ENCODE measurements at places on chromosomes 1 and 21.

DNA sequence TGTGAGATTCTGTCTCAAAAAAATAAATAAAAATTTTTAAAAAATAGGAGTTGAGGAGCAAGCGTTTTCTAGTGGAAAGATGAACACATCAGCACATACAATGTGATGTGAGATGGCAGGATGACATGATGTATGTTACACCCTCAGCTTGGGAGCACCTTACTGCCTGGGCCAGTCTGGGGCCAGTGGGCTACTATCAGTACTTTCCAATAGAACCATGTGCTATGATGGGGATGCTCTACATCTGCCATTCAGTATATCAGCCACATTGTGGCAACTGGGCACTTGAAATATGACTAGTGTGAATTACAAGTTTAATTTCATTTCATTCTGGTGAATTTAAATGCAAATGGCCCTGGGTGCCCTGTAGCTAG lies 156.0 kb downstream of the PGBD5 start:
- DNase-seq, result no peak

- no peak for DNase-seq
Measured at GRCh38 chr1:175314300-175314699, 121.7 kb upstream of the KIAA0040 start.

DNA sequence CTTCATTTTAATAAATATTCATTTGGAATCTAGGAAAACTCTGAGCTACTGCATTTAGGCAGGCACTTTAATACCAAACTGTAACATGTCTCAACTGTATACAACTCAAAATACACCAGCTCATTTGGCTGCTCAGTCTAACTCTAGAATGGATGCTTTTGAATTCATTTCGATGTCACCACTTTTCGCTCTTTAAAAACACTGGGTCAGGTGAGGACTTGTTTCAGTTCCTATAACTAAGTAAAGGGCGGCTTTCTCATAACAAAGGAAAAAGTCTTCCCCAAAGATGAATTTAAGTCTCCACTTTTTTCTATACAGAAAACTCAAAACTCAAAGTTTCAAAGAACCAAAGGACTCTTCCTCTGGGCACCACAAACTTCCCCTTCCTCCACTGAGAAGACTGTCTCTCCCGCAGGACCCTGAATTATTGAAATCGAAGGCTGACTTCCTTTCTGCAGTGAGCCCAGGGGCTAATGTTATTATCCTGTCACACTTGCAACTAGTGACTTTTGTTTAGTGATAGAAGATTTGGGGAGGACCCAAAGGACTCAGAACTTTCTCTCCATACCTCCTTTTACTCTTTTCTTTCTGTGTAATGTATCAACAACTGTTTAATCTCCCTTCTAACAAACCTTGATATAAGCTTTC lies 9.7 kb upstream of the DHX9 start:
- DNase-seq, result no peak

GRCh38 chr1:88979749-88980116 lies 12.7 kb downstream of the KYAT3 start:
- no peak for DNase-seq

GRCh38 chr1:52632732-52633290 lies at the start of gene SHISAL2A:
SHISAL2A (plus strand) TSS chr1:52633168; CDS start chr1:52633494, 326 bp downstream.
- DNase-seq, result peak; percentile 15

DNA sequence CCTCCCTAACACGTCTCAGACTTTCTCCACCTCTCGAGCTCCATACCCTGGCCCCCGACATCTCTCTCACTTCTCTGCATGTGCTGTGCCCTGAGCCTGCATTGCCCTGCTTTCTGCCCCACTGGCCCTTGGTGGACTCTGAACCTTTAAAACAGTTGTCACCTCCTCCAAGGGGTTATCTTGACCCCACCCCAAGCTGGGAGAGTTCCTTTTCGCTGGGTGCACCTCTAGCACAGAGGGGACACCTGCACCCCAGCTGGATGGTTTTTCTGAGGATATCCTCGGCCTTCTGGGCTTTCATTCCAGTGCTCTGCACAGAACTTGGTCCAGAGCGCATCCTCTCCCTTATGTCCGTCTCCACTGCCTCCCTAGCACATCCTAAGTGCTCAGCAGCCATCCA lies 4.2 kb upstream of the CDCP2 start:
- DNase-seq, result no peak

GRCh38 chr1:103190766-103191165 lies 82.4 kb upstream of the COL11A1 start:
- no peak for DNase-seq

- DNase-seq, result peak; percentile 1
Measured at GRCh38 chr1:68010090-68010489, 40.3 kb downstream of the DIRAS3 start.

- no peak for DNase-seq
Measured at GRCh38 chr1:61081144-61081685, 1.1 kb upstream of the NFIA start.

DNA sequence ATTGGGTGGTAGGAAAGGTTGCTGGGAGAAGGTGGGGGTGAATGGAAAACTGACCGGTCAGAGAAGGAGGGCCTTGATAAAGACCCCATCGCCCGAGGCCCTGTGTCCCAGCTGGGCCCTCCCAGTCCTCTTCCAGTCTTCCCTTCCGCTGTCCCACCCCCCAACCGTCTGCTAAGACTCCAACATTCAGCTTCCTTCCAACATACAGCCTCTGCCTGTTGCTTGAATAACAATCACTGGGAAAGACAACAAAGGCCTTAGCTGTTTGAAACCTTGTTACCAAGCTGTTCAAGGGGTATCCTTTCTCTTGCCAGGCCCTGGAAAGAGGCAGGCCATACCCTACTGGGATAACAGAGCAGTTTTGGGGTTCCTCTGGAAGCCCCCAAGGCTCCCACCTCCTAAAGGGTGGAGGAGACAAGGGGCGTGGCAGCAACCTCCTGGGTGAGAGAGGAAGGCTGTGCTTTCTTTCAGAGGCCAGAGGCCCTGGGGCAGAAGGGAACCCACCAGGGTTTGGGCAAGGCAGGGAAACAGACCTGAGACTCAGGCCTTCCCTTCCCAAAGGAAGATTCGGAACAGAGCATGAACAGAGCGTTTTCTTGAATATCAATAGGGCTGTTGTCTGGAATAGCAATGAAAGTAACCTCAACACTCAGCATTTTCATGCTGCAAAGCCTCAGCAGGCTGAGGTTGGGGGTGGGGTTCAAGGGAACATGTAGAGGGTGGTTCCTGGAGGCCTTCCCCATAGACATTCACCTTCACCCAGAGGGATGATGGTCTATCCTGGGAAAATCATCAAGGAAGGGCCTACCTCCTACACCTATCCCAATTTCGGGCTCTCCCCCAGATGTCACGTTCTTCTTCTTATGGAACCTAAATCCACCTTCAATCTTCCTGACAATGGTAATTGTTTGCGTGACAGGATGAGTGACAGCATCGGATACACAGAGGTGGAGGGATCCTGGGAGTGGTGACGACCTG lies 4.1 kb downstream of the ETNK2 start:
- no peak for DNase-seq

GRCh38 chr1:183061194-183061593 lies 38.0 kb downstream of the LAMC1 start:
- no peak for DNase-seq

- peak; percentile 27 for DNase-seq
Measured at GRCh38 chr1:15189692-15190370, 36.3 kb downstream of the TMEM51 start.

- no peak for DNase-seq
Measured at GRCh38 chr1:55262822-55263221, 47.7 kb upstream of the USP24 start.

- peak; percentile 48 for DNase-seq
Measured at GRCh38 chr1:18949686-18950400, 6.6 kb downstream of the IFFO2 start.

- DNase-seq, result no peak
Measured at GRCh38 chr1:202210385-202210784, 16.8 kb downstream of the LGR6 start.

- no peak for DNase-seq
Measured at GRCh38 chr1:39359028-39359570, 132.3 kb upstream of the BMP8A start.

- DNase-seq, result no peak
Measured at GRCh38 chr1:218600968-218601367, 255.8 kb downstream of the TGFB2 start.

DNA sequence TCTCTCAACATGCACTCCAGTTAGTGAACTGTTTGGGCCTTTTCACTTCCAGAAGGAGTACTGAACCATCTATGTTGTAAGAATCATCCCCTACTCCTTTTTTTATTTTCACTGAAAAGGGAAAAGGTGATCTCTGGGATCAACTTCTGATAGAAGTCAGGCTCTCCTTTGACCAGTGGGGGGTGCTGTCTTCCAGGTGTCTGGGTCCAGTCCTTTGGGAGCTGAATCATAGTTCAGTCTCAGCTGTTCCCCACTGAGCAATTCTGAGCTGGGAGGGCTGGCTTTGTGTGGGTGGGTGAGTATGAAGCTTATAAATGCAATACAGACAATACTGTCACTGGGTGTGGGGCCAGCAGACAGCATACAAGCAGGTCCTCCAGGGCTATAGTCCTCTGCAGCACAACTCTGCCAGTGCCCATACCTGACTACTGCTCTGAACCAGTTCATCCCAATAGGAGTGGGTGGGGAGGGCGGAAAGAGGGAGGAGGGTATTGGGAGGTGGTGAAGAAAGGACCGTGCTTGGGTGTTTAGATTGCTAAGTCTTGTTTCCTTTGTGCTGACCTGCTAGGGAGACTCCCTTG lies 12.5 kb upstream of the SARS1 start:
- DNase-seq, result peak; percentile 88

DNA sequence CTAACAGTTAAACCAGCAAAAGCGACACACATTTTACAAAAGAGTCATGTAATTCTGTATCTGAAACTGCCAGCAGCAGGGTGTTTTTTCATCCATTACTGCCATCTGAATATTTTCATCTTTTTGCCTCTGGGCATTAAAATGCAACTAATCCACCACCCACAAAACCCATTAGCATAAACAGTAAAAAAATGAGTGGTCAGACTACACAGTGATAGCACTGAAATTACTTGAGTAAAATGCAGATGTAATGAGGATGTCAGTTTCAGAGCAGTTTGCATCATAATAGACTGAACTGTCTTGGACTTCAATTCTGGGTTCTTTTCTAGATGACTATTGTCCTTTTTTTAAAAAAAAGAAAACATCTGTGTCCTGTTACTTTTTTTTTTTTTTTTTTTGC lies 132.3 kb downstream of the GABPA start:
- no peak for DNase-seq

DNA sequence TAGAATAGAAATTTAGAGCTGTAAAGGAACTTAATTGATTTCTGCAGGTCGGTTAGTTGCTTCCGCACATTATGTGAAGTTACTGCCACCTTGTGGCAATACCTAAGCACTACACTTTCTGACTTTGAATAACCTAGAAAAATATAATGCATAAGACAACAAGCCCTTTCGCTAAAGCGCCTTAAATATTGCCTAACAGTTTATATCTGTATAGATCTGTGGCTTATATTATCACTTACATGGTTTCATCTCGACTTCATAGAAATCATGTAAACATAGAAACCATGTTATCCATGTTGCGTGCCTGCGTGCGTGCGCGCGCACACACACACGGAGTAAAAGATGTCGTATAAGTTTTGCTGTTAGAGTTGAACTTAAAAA lies 10.9 kb upstream of the IFI16 start:
- DNase-seq, result peak; percentile 72

DNA sequence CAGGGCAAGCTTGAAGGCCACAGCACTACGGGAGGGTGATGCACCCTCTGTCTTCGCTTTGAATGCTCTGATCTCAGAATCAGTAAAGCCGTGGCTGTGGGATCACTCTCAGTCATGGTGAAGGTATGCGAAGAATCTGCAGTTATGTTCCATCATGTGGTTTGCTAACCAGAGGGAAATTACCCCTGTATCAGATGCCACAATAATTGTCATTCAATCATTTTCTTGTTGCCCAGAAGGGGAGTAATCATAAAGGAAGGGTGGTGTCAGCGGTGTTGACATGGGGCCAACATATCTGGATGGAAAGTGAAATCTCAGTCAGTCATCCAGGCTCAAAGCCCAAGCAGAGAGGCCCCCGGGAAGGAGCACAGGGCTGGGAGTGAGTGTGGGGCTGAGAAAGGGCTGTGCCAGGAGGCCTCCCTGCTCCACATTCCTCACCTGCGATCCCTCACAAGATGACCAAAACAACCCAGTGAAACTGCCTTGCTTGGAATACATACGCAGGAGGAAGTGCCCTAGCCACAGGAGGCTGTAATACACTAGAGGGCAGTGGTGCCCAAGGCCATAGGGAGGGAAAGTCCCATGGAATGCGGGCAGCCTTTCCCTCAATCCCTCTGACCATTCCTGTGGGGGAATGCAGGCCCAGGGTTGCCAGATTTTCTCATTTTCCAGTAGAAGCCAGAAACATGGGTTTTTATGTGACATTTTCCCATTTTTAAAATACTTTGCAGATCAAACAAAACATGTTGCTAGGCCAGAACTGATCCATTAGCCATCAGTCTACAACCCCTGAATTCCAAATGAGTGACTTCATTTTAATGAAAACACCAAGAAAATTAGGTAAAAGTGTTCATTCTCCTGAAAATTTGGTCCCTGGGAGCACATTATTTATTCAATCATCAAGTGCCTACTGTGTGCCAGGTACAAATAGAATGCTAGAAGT lies 95.7 kb upstream of the VANGL1 start:
- DNase-seq, result no peak

DNA sequence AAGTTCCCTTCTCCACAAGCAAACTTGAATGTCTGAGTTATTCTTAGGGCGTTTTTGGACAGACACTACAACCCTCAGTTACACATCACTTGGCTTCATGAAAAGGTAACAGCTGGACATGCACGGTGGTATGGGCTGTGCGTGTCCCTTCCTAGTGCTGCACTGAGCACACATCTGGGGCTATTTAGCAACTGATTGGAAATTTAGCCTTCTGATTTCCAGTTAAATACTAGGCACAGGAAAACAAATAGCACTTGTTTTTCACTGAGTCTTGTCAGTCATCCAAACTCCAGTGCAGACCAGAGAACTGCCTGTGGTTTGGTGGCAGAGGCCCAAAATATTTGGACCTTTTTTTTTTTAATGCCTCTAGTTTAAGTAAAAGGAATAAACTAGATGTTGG lies 134.7 kb downstream of the TGFBR3 start:
- DNase-seq, result no peak

DNA sequence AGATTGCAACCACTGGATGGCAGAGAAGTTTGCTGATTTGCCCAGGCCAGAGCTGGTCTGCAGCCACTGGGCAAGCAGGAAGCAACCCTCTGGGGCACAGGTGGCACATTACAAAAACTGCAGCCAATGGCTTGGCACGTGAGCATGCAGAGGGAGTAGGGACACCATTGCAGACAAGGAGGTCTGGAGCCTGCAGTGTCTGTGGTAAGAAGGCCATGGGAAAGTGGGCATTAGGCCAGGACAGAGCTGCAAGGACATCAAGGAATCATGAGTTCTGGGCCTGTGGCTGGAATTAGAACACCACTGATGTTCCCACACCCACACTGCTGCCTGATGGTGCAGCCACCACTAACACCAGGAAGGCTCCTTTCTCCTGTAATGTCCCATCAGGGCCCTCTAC lies 113.0 kb downstream of the TSEN15 start:
- DNase-seq, result peak; percentile 49

GRCh38 chr1:27600498-27601175 lies 3.3 kb downstream of the AHDC1 start:
- DNase-seq, result no peak
